ENCODE measurements at places on chromosomes 16 and 17. TPM values are rescaled to one million over a fixed set of nuclear protein-coding genes. Genes with fewer than 3 reads are reported as not detected.

GRCh38 chr17:31007695-31008373 lies 37.0 kb downstream of the RNF135 start:
- no peak overlapping the region for H3K27ac ChIP-seq
- H3K27me3 ChIP-seq: peaks cover 42% of the 10 kb centered on the region
- peaks cover 6% of the 10 kb centered on the region for H3K4me1 ChIP-seq
- peak overlapping the region; percentile 83 for H3K4me3 ChIP-seq
- H3K36me3 ChIP-seq: no peaks in the 10 kb centered on the region

GRCh38 chr16:66695935-66696668 lies 441 bp downstream of the CMTM4 start:
- DNase-seq: peak; percentile 68
- H3K27ac ChIP-seq: peak overlapping the region; percentile 50
- H3K27me3 ChIP-seq: peaks cover 12% of the 10 kb centered on the region
- peak overlapping the region; percentile 89 for H3K4me3 ChIP-seq
- peaks cover 32% of the 10 kb centered on the region for H3K4me1 ChIP-seq

STX1B gene
- total RNA-seq: 7.2 TPM

TMC5 gene
- 2.3 TPM for total RNA-seq

DNA sequence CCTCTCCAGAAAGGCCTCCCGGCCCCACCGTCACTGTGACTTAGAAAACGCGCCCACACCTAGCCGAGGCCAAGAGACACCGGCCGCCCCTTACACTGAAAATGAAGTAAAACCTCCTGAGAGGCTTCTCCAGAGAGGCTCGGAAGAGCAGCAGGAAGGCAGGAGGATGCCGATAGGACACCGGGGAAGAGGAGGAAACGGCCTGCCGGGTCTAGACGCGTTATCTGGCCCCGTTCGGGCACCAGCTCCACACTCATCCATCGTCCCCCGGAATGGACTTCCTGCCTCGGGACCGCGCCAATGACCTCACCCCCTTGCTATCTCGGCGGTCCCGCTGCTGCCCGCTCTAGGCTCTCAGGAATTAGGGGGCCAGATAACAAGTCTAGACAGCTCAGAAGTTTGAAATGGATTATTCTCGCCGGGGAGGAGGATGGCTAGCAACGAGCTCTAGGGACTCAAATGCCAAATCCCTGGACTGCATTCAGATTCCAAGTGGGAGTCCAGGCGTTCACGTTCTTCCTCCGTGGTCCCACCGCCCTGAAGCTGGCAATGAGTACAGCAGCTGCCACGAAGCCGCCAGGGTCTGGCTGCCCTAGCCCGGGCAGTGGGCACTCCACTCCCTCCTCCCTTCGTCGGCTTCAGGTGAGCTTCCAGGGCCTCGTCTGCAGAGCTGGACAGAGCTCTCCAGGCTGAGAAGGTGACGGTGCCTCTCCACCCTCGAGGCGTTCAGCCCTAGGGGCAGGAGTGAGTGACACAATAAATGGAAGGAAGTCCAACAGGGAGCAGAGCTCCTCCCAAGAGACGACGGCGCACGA lies 350.9 kb downstream of the FOXL1 start:
- no peaks in the 10 kb centered on the region for H3K36me3 ChIP-seq
- no peak overlapping the region for H3K4me3 ChIP-seq
- no peak for DNase-seq
- H3K27me3 ChIP-seq: no peaks in the 10 kb centered on the region
- H3K4me1 ChIP-seq: peaks cover 7% of the 10 kb centered on the region

DNA sequence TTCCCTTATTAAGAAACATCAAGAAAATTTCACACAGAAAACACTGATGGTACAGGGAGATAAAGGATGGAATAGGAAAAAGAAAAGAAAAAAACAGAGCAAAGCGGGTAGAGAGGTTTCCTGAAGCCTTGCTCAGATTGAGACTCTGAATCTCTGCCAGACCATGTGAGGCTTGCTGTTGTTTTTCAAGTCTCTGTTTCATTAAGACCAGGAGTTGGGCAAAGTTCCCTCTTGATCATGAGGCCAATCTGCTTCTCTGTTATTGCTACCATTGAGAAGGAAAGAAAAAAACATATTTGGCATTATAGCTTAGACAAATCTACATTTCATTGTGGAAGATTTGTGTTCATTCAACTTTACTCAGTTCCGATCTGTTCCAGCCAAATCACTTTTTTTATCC lies 201.6 kb upstream of the SOX9 start:
- no peak for DNase-seq
- no peaks in the 10 kb centered on the region for H3K36me3 ChIP-seq
- no peaks in the 10 kb centered on the region for H3K27me3 ChIP-seq
- no peak overlapping the region for H3K27ac ChIP-seq
- H3K4me3 ChIP-seq: no peak overlapping the region

OTOA gene
- total RNA-seq: 0.17 TPM

DNA sequence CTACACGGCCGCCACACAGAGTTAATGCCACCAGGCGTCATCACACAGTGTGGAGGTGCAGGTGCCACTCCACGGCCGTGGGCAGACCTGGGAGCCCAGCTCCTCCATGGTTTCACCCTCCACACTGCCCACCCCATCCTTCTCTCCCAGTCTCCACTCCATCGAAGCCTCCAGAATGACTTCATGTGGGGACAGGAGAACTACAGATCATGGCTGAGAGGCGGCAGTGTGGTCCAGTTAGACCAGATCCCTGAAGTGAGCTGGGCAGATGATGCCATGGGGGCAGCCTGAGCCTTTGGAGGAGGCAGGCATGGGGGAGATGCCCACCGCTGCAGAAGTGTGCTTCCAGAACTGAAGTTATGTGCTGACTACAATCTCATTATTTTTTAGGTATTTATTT lies 38.0 kb upstream of the FAAP100 start:
- no peak overlapping the region for H3K4me3 ChIP-seq
- no peaks in the 10 kb centered on the region for H3K27me3 ChIP-seq
- no peak for DNase-seq
- H3K27ac ChIP-seq: no peak overlapping the region

Data from GM23338 (cell line).